ENCODE measurements at places on chromosomes 13 and 19.
A peak's percentile ranks its signal among the peaks of the same experiment; 100 is the strongest.

DNA sequence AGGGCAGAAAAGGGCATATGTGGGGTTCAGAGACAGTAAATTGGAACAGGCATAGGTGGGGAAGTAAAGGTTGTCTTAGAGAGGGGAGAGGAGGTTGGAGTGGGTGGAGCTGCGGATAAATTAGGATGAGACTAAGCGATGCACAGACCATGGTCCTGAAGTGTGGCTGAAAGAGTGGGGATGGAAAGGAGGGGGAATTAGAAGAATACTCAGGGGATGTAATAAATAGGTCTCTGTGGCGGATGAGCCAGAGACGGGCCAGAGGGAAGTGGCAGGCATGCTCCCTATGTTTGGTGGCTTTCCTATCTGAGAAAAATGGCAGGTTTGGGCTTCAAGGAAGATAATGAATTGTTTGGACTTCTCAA is 123.4 kb downstream of the OLFM4 start:
- no peak for DNase-seq

- DNase-seq = no peak
Observed at GRCh38 chr13:49927755-49928154, 8.4 kb downstream of the SPRYD7 start.

- no peak for DNase-seq
Observed at GRCh38 chr19:40358773-40359172, 10.3 kb downstream of the PLD3 start.

GRCh38 chr19:29805031-29805965 is 6.5 kb upstream of the CCNE1 start:
- DNase-seq = no peak

- no peak for DNase-seq
Observed at GRCh38 chr19:28042516-28042915, 1170.4 kb downstream of the UQCRFS1 start.

DNA sequence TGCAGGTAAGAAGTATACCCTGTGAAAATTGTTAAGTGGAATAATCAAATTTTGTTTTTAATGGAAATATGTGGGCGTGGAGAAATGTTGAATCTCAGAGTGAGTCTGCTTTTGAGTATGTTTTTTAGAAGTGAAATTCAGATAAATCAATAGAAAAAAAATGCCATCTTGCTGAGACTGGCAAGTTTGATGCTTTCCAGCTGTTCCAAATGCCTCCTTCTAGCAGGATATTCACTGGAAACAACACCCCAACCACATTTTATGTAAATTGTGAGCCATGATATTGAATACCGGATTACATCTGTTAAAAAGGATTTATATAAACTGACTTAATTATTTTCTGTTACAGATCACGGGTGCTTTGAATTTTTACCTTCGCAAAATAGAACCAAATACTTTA is 115.4 kb downstream of the ITGBL1 start:
- no peak for DNase-seq

- no peak for DNase-seq
Observed at GRCh38 chr19:29185427-29185826, 27.5 kb downstream of the UQCRFS1 start.

- DNase-seq = no peak
Observed at GRCh38 chr13:50587115-50587514, 256.4 kb downstream of the DLEU7 start.

GRCh38 chr19:5269926-5270325 is 70.7 kb downstream of the PTPRS start:
- DNase-seq = no peak

DNA sequence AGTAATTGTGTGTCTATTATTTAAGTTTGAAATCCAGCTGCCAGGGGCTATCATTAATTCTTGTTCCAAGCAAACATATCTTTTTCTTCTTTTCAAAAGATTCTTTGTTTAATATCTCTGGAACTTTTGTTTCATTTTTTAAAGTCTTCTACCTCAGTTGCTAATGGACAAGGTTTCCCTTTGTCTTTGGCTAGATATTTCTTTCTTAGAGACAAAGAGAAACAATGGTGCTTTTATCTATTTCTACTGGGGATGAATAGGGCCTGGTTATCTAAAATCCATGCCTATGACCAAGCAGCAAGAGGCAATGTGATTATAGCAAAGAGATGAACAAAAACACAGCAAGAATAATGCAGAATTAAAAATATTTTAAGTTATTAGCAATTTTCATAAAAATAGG is 661.3 kb upstream of the KLF12 start:
- no peak for DNase-seq

DNA sequence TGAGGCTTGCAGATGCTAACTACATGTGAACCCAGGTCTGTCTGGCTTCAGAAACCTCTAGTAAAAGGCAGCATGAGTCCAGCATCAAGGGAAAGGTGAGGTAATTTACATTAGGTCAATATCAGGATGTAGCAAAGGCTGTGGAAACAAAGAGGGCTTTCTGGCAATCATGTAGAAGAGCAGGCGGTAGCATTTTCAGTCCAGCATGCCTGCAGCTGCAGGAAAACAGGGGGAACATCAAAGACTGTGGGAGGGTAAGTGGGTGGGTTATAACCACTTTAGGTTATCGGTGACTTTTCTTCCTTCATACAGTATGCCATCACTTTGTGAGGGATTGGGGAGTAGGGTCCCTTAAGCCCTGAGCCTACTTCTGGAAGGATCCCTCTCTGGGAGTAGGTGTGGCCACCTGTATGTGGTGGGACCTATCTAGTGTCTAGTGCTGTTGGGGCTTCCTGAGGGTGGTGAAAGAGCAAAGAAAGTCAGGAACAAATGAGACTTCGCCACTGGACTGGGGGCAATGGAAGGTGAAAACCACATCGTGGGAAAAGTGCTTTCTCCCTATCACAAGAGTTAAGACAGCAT is 10.8 kb downstream of the SUGP2 start:
- no peak for DNase-seq

DNA sequence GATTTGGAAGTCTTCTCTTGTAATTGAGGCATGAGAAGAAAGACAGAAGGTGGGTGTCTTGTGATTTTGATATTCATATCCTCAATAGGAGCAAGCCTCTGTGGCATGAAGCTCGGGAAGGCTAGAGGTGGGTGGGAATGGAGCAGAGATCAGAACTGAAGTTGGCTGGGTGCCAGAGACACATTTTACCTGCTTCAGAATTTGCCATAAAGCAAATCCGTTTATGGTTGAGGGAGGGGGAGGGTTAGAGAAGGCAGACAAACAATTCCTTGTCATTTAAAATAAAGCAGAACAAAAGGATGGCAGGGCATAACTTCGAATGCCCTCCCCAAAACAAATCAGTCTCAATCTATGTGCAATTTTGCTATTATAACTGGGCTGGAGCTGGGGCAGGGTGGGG is 305.9 kb downstream of the KLF5 start:
- DNase-seq = no peak

DNA sequence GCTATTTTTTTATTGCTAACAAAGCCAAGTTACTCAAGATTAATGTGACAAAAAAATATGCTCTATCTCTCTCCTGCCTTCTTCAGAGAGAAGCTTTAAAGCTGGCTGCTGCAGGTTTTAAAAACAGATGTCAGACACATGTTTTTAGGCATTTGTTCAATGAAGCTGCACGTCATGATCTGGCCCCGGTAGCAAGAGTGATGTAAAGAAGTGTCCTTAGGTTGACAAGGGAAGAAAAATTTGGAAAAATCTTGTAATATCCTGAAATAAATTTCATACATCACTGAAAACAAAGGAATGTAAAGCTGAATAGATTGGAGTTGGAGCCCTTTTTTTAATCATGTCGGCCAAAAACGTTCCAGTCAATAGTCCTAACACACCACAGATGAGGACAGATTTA is 531.4 kb upstream of the NBEA start:
- no peak for DNase-seq

DNA sequence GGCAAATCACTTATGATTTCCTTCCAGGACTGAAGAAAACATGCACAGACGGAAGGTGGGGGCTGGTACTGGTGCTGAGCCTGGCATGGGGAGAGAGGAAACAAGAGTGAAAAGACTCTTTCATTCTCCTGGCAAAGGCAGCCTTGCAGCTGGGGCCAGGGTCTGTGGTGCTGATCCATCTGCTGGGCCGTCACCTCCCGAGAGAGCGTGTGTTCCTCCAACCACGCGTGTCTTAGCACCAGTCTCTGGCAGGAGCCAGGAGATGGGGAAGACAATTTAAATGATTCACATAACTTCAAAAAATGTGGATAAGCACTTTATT is 23.9 kb upstream of the SPART start:
- no peak for DNase-seq

DNA sequence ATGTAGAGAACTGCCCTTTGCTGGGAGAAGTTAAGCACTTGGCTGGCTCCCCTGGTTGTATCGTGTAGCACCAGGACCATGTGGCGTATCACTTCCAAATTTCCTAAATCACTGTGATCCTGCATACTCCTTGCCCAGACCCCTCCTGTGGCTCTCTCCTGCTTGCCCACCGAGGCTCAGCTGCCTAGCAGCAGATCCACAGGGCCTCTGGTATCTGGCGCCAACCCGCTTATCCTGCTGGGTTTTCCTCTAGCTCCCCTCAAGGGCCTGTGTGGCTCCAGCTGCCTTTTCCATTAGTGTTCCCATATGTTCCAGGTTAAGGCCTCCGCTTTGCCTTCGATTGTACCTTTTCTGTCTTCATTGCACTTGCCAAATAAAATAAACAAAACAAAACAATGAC is 16.5 kb downstream of the LRCH1 start:
- DNase-seq = no peak

- no peak for DNase-seq
Observed at GRCh38 chr13:33153421-33154404, 131.8 kb downstream of the STARD13 start.

- no peak for DNase-seq
Observed at GRCh38 chr13:37505531-37505930, 93.0 kb downstream of the POSTN start.

GRCh38 chr19:29687897-29688728 is 22.9 kb downstream of the PLEKHF1 start:
- DNase-seq = no peak

DNA sequence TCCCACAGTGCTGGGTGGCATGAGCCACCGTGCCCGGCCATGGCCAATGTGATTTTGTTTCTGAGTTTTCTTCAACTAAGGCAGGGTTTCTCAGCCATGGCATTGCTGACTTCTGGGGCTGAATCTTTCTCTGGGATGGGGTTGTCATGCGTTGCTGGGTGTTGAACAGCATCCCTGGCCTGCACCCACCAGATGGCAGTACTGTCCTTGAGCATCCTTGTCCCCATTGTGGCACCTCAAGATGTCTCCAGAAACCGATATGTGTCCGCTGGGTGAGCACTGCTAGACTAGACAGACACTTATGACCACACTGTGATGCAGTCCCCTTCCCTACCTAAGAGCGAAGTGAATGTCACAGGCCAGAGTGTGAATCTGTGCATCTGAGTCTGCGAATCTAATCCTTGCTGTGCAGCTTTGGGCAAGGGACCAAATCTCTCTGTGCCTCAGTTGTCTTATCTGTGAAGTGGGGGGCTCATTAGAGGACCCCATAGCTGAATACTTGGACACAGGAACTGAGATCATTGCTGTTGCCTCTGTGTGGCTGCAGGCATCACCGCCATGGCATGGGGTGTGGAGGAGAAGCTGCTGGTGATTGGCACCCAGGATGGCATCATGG is 50.3 kb upstream of the SIN3B start:
- peak; percentile 30 for DNase-seq

DNA sequence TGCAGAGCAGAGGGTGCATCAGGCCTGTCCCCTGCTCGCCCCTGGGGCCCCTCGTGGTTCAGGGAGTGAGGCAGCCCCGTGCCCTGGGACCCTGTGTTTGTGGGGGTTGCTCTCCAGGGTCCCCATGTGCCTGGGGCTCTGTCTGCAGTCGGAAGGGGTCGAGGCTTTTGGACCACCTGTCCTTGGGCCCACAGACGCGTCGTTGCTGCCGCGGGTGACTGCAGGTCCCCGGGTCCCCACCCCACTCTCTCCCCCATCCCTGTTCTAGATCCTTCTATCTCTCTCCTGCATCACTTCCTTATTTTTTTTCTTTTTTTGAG is 1.9 kb downstream of the PCSK4 start:
- DNase-seq = no peak

DNA sequence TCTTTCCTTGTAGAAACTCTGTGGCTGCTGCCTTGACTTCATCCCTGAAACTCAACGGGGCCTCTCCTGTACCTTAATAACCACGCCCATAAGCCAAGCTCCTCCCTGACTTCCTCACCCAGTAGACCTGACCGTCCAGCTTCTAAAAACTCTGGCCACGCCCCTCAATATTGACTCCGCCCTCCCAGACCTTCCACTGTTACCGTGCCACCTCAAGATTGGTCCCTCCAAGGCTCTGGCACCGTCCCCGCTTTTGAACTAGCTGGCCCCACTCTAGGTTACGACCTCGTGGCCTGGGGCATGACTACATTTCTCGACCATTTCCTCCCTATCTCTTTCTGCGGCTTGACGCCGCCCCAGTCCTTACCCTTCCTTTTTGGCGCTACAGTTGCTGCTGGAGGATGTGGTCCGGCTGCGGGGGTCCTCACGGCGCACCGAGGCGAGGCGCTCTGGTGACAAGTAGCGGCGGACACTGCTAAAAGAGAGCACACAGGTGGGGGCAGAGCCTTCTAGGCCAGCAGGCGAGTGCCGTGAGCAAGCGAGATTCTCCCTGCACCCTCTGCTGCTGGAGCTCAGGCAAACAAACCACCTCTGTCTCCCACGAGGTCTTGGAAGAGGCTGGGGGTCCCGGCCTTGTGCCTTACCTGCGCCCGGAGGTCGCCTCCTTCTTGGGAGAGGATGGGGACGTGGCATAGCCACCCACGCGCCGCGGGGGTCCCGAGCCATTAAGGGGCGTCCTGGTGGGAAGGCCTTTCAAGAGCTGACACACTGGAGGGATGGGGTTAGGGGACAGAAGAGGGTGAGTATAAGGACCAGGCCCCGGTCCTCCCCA is 2.3 kb upstream of the EML2 start:
- peak; percentile 83 for DNase-seq

DNA sequence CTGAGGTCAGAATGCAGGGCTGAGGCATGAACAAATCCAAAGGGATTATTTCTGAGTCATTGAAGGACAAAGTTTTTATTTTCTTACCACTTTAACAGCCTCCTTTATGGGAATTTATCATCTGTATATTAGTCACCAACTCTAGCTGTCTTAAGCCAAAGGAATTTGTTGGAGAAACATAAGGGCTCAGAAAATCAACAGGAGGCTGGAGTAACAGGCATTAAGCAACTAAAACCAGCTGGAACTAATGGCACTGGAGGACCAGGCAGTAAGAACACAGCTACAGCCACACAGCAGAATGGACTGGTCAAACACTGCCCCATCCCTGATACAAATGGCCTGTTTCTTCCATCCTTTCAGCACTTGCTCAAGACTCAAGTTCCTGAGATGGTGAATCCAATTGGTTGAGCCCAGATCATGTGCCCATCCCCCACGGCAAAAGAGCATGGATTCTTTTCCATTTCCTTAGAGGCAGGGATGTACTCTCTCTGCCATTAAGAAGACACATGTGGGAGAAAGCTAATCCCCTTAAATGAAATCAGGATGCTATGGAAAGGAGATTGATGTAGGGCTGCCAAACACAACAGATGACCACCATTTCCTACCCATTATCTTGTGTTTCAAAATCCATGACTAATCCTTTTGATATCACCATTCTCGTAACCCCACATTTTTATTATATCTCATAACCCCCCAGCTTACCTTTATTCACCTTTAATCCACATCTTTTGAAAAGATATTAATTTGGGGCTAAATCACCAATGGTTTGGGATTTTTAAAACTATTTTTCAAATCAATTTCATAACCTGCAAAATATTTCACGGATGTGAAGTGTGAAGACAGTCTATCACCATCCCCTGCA is 157.0 kb upstream of the FNDC3A start:
- DNase-seq = no peak

All from activated T-cell treated with anti-CD3 and anti-CD28 coated beads for 48 hours (primary cell).